ENCODE measurements at places on chromosomes 7 and 10.
A peak's percentile ranks its signal among the peaks of the same experiment; 100 is the strongest.

- DNase-seq: peak; percentile 56
Measured at GRCh38 chr7:140673063-140673773, 473 bp downstream of the ADCK2 start.

GRCh38 chr10:121316432-121316831 is 281.8 kb downstream of the FGFR2 start:
- DNase-seq: no peak

DNA sequence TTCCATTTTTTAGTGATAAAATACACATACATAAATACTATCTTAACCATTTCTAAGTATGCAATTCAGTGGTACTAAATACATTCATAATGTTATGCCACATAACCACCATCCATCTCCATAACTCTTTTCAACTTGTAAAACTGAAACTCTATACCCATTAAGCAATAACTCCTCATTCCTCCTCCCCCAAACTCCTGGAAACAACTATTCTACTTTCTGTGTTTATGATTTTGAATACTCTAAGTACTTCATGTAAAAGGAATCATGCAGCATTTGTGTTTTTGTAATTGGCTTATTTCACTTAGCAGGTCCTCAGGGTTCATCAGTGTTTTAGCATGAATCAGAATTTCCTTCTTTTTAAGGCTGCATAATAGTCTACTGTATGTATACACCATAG is 131.8 kb downstream of the TES start:
- DNase-seq: no peak

GRCh38 chr10:107952649-107953556 is 788.4 kb upstream of the SORCS1 start:
- DNase-seq: no peak

DNA sequence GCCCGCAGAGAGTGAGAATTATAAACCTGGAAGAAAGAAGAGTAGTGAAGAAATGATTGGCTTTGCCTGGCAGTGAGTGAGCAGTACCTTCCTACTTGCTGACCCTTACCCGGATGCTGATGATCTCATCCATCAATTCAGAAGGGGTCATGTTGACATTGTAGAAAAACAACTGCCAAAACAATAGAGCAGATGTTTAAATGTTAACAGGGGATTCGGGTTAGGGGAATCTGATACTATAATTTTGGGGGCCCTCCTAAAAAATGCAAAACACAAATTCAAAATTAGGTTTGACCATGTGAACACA is 78.1 kb downstream of the MYOF start:
- DNase-seq: no peak

DNA sequence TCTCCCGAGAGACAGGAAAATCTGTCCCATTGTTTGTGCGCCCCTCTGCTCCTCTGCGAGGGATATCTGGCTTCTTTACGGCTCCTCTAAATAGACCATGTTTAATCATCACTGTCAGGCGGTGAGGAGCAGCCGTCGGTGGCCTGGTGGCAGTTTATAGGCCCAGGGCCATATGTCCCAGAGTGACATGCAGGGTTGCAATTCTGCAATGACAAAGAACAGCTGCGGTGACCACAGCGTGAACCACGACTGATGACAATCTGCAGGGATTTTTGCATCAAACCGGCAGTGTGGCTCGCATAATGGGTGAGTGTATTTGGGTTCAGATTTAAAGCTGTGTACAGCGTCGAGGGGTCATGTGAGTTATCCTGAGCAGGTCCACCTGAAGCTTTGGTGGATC is 41.5 kb downstream of the GATA3 start:
- DNase-seq: no peak

- DNase-seq: no peak
Measured at GRCh38 chr7:144386741-144387140, 16.8 kb downstream of the NOBOX start.

DNA sequence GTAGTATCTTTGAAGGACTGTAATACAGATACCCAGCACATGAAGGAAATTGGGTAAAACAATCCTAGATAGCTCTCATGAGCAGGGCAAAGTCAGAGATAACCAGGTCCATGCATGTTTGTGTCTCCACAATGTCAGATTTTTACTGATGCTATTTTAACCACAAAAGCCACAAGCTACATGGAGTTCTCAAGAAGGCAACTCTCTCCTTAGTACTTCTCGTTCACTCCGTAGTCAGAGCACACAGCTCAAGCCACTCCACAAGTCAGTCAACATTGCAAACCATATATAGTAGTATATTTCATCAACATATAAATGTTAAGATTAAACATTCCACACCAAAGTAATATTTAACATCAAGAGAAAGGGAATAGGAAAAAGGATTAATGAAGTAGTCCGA is 98.0 kb upstream of the PIK3CG start:
- no peak for DNase-seq

GRCh38 chr7:50664461-50664922 is 99.3 kb upstream of the DDC start:
- DNase-seq: no peak

DNA sequence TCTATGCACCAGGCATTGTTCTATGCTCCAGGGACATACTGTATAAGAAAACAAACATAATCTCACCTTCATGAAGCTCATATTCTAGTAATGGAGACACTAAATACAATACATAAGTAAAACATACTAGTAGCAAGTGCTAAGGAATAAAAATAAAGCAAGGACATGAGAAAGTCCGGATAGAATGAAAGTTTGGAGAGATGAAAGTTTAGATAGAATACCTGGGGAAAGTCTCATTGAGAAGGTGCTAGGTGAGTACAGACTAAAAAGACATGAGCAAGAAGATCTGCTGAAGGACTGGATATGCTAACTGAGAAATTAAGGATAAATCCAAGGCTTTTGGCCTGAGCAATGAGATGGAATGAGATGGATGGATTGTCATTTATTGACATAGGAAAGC is 34.0 kb downstream of the CCDC186 start:
- DNase-seq: no peak
